ENCODE measurements at places on chromosomes 2 and 18.

GRCh38 chr2:219198974-219199373, 7.6 kb upstream of the ZFAND2B start:
- no peak for DNase-seq

DNA sequence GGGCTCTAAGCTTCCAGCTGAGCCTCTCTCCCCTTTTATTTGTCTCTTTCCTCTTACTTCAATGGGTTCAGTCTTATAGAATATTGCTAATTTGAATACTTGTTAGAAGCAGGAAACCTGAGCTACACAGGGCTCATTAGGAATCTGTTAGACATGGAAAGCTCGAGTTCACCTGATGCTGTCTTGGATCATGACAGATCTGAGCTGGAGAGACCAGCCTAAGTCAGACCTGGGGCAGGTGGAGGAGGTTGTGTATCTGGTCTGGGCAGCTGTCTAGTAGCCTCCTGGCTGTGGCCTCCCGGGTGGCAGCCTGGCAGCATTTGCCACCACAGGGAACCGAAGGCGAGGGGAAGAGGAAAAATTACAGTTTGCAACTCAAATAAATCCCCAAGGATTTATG, 185.9 kb downstream of the ICOS start:
- no peak for DNase-seq

GRCh38 chr2:166337932-166338331, 37.8 kb downstream of the SCN9A start:
- DNase-seq: no peak

GRCh38 chr2:75311521-75311920, 112.2 kb upstream of the TACR1 start:
- DNase-seq: no peak

DNA sequence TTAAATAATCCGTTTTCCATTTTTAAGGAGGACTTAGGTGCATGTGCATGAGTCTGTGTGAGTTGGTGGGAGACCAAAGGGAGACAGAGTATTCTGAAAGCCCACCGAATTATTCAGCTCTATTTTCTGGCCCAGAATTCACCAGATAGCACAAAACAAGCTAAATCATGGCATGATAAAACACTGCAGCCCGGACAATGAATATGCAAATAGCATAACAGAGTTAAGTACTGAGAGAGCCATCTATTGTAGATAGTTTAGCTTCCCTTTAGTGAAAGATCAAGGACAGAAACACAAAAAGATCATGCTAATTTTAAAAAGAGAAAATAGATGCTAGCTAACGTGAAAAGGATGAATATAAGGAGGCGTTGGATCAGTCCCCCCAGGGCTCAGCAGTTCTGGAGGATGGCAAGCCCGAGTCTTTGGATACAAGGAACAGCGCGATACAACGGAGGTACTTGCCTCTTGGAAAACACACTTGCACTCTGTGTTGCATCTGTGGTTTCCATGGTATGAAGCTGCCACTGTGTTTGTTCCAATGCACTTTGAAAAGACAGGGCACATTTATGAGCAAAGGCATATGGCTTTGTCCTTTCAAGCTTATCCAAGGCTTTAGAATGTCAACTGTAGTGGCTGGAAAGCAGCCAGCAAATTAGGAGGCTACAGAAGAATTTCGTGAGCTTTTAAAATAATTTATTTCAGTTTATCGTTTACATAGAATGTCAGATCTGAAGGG, 119.9 kb downstream of the LYPD1 start:
- no peak for DNase-seq

DNA sequence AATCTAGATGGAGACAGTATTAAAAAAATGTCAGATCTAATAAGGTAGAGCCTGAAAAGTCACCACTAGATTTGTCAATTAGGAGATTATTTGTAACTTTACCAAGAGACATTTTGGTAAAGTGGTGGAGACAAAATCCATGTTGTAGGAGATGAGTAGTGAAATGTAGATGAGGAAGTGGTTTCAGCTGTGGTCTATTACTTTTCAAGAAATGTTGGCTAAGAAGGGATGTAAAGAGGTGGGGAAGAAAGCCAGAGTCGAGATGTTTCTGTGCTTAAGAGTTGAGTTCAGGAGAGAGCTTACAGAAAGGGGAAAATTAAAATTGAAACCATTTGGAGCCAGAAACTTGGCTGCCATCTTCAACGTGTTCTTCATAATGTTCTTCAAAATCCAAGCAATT, 22.2 kb downstream of the ACVR2A start:
- no peak for DNase-seq

DNA sequence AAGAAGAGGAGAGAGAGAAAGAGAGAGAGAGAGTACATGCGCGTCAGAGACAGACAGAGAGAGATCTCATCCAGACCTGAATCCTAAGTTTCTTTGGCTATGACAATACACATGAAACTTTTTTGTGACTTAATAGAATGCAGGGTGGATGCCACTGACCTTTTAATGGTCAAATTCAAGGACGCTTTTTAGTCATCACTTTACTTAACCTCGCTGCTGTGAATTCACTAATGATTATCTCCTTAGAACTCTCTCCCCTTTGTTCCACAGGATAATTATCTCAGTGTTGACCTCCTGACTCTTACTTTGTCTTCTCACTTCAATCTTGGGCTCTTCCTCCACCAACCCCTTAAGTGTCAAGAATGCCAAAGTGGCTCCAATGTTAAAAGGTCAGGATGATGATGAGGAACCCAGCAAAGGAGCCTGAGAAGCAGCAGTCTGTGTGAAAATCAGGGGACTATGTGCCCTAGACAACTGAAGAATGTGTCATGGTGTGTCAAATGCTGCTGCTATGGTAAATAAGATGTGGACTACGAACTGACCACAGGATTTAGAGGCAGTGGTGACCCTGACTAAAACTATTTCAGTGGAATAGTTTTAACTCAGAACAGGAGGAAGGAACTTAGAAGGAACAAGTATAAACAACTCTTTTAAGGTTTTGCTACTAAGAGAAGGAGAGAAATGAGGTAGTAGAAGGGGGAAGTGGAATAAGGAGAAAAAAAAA, 382.1 kb downstream of the ZEB2 start:
- no peak for DNase-seq

GRCh38 chr2:5412001-5412400, 280.2 kb upstream of the SOX11 start:
- DNase-seq: no peak

DNA sequence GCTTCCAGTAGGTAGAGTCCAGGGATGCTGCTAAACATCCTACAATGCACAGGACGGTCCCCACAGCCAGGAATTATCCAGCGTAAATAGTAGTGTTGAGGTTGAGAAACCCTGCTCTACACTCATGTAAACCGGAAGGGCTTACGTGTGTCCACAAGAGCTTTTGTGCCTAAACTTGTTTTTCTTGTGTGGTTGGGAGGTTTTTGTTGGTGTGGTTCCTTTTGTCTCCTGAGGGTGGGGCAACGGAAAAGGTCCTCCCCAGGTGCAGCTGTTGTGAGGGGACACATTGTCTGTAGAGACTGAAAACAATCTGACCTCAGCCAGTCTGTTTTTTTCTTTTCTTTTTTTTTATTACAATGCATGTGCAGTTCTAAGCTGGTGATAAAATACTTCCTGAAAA, 72.7 kb upstream of the MGAT5 start:
- DNase-seq: peak; percentile 46

GRCh38 chr2:85302121-85302520, 25.7 kb downstream of the TGOLN2 start:
- no peak for DNase-seq

DNA sequence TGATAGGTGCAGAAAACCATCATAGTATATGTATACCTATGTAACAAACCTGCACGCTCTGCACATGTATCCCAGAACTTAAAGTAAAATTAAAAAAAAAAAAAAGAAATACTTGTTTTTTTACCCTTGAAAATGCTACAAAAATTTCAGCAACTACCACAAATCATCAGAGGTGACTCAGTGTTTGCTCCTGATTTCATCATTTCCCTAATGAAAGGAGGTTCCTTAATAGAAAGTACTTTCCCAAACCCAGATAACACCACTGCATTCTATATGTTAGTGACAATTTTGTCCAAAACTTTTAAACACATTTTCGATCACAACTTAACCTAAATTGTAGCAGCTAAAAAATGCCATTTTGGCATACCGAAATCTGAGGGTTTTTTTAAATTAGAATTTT, 163.3 kb downstream of the SLC39A10 start:
- no peak for DNase-seq

GRCh38 chr2:60490848-60491247, 62.6 kb downstream of the BCL11A start:
- no peak for DNase-seq

- no peak for DNase-seq
Measured at GRCh38 chr2:28292491-28292890, 100.2 kb upstream of the FOSL2 start.

DNA sequence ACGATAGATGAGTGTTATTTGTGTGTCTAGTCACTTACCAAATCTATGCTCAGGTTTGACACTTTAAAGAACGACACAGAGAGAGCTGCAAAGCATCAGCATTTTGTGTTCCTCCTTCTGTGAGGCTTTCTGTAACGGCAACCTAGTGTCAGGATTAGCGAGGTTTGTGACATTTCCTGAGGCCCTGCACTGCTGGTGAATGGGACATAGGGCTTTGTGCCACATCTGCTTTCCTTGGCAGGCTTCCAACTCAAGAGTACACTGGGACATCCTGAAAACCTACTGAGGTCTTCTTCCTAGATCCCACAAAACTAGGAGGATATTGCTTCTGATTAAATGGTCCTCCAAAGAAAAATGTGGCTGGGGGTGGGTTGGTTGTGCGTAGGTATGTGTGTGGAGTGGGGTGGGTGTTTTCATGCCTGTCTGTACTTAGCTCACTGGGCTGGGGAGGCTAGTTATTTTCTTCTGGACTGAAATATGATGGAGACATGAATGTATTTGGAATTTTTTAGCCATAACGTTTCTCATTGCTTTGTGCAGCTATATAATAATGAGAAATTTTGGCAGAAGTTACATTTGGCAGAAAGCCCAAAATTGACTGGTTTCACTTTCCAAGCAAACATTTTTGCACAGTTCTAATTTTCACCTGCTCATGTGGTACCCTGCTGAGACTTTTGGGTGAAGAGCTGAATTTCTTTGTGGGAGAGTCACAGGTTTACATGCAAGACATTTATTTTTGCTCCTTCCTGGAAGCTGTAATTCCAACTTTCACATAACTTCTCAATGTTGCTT, 308.4 kb downstream of the XIRP2 start:
- DNase-seq: no peak

- DNase-seq: no peak
Measured at GRCh38 chr18:36314098-36314497, 16.6 kb downstream of the FHOD3 start.

- peak; percentile 33 for DNase-seq
Measured at GRCh38 chr2:174597345-174598047, at the start of gene WIPF1. Gene WIPF1, minus strand, starts transcription at chr2:174597804. Its CDS starts 12,231 bp downstream, at chr2:174585573.

GRCh38 chr2:176851889-176852483, 360.6 kb upstream of the HNRNPA3 start:
- no peak for DNase-seq

DNA sequence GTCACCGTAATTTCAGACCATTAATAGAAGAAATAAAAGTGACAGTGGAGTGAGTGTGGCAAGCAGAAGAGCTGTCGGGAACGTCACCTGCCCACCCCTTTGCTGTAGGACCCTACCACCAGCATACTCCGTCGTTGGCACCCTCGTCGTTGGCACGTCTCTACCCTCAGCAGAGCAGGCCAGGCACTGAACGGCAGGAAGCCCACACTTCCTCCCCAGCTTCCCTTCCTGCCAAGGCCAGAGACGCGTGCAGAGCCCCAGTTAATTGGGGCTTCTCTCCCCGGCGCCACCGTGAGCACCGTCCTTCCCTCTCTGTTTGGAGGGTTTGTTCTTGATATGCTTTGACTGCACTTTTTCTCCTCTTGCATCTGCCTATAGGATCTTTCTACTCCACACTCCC, 27.0 kb upstream of the NFATC1 start:
- no peak for DNase-seq

- no peak for DNase-seq
Measured at GRCh38 chr18:48896326-48896874, 54.4 kb downstream of the SMAD7 start.

- DNase-seq: no peak
Measured at GRCh38 chr2:122138561-122138960, 383.1 kb downstream of the TSN start.

DNA sequence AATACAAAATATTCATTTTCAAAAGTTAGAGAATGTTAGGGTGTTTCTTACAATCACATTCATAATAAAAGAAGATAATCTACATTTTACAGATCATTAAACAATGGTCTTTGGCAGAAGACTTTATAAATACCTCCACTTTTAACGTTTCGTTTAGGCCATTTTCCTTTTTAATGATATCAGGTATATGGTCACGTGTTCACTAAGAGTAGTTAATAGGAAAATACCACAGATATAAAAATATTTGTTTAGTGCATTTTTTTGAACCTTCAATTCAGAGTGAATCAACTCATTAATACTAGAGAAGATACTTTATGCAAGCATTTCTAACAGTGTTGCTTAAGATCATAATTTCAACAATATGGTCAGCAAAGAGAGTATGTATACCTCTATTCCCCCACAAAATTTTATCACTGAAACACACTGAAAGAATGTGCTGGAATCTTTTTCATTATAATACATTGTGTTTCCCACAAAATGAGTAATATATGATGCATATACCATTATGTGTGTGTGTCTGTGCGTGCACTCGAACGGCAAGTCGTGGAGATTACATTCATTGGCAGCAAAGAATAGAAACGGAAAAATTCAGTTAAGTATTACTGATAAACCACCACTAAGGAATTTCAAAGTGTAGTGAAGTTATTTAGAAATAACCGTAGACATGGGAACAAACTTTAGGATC, 319.9 kb upstream of the THUMPD2 start:
- no peak for DNase-seq

DNA sequence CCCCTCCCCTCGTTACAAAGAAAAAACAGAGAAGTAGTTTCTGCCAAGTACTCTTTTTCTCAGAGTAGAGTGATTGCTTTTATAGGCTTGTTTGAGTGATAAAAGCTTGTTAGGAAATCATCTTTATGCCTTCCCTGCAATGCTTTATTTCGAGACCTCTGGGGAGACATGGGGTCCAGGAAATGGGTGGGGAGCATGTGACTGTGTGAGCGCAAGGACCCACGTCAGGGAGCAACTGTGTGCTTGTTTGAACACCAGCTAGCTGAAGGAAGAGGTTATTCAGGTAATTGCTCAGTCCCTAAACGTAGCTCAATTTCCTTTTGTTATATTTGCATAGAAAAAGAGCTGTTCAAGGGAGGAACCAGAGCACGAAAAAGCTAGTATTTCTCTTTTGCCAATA, 187.3 kb downstream of the FAM210A start:
- peak; percentile 27 for DNase-seq

GRCh38 chr2:62467100-62467474, 38.9 kb downstream of the TMEM17 start:
- no peak for DNase-seq

DNA sequence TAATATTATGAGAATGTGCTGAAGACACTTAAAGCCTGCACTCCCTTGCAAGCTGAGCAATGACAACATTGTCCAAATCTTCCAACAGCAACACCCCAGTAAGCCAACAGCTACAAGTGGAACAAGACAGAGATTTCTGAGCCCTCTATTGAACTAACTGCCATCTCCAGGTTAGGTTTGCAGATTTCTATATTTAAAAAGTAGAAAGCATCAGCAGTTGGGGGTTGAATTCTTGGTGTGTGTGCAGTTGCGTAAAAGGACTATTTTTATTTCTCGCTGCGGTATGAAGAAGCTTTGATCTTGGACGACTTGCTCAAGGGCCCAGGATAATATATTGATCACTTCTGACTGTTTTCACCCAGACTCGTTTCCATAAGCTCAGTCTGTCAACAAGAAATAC, 106.2 kb upstream of the ZFP36L2 start:
- no peak for DNase-seq
